ENCODE measurements at places on chromosomes 5 and 9. TPM values are rescaled to one million over a fixed set of nuclear protein-coding genes. Genes with fewer than 3 reads are reported as not detected.

The TAF11L13 gene
- not detected for polyA plus RNA-seq

The ZNF462 gene
- 5.3 TPM for polyA plus RNA-seq

The FRMD3 gene
- 18.7 TPM for polyA plus RNA-seq

The PPP3R2 gene
- not detected for polyA plus RNA-seq

The MELK gene
- 35.0 TPM for polyA plus RNA-seq

The IL7R gene
- 0.34 TPM for polyA plus RNA-seq

The PCDHA1 gene
- polyA plus RNA-seq: 0.61 TPM

The PCDHGA9 gene
- 3.2 TPM for polyA plus RNA-seq

The CATSPER3 gene
- 0.41 TPM for polyA plus RNA-seq

The OSTF1 gene
- polyA plus RNA-seq: 28.3 TPM

The YTHDC2 gene
- polyA plus RNA-seq: 3.2 TPM

The SLC6A7 gene
- 4.1 TPM for polyA plus RNA-seq

The TLR4 gene
- 2.0 TPM for polyA plus RNA-seq

The CARD9 gene
- polyA plus RNA-seq: 0.58 TPM

The TRAF1 gene
- polyA plus RNA-seq: 1.9 TPM

The PLCXD3 gene
- polyA plus RNA-seq: 0.31 TPM

The PAEP gene
- polyA plus RNA-seq: not detected

Data from brain (organoid and tissue), 16 donors.